ENCODE measurements at places on chromosomes 4 and X. TPM values are rescaled to one million over a fixed set of nuclear protein-coding genes. Genes with fewer than 3 reads are reported as not detected.

CT45A10 gene
- not detected for total RNA-seq

DNA sequence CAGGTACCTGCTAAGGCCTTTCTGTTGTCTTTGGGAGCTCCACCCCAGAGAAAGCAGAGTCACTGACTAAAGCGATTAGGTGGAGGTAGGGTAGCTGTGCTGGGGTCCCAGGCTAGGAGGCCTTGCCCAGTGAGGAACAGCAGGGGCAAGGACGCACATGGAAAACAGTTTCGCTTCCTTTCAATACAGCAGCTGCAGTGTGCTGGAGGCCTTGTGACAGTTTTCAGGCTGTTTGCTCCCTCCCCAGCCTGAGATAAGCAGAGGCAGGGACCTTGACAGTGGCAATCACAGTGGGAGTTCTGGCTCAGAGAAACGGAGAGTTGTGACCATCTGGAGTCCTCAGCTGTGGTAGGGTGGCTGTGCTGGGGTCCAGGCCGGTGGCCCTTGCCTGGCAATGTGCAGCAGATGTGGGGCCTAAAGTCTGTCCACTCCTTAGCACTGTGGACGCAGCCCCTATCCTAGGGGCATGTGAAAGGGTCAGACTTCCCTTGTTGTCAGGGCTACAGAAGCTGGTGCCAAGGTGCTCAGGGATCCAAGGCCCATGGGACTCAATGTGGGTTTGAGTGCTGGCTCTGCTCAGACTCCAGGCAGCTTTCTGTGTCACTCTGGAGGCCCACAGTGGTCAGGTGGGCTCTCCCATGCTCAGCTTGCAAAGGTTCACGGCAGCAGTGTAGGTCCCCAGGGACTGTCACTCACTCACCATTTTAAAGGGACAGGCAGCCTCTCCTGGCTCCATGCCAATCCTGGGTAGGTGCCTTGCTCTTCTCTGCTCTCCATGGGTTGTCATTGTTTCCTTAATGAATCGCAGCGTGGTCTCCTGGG is 534.9 kb upstream of the FMR1 start:
- no peak for DNase-seq

TMEM255A gene
- 1.4 TPM for total RNA-seq

DNA sequence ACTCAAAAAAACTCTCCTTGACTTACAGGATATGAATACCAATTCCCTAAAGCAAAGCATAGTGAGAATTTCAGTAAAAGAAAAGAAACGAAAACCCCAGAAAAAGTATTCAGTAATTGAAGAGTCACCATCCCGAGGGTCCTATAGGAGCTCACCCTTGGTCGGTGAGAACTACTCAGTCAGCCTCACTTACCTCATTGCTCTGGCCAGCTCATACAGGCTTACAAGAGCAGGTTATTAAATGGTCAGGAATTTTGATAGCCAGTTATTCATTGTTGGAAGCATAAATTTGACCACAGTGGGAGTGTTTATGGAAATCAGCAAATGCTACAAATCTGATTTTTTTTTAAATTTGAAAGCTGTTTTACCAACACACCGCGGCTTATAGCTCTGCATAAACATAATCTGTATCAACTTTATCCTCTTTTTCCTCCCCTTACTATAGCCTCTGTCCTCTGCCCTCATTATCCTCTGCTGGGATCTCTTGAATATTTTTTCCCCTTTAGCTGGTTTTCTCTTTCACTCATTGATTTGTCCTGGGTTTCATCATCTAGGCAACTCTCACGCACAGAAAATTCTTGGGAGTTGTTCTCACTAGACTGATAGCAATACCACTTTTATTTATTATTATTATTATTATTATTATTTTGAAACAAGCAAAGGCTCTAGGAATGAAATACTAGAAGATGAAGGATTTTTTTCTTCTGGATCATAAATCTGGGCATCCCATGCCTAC is 11.0 kb upstream of the CXCL2 start:
- DNase-seq: no peak

GRCh38 chrX:39645178-39645895 is 452.4 kb downstream of the BCOR start:
- DNase-seq: no peak

- DNase-seq: peak; percentile 5
These were observed 16.2 kb downstream of the BOD1L1 start for GRCh38 chr4:13611283-13611842.

DNA sequence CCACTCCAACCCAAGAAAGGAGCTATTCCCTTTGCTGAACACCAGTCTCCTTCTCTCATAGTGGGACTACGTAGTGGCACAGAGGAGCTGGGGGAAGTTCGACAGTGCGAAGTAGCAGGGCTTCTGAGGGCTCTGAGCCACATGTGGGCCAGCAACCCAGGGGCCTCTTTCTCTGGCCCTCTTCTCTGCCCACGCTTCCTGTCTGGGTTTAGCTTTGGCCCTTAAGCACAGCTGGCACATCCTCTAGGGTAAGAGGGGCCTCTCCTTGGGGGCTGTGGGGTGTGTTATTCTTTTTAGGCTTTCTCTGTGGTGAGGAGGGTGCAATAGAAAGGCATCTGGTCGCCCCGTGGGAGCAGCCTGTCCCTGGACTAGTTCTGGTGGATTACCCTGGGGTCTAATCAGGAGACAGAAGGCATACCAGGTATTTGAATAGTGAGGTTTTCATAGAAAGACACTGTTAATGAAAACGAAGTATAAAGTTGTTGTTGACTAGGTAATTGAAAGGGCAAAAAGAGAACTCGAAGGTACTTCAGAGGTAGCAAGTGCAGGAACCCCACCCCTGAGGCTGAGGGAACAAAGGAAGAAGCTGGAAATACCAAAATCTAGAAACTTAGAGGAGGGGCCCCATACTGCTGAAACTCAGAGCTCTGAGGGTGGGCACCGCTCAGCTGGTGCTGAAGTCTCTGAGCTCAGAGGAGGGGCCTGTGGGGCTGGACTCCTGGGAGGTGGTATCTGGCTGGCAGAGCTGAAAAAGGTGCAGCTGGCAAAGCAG is 151.9 kb upstream of the RPS6KA3 start:
- DNase-seq: no peak

Measured in occipital lobe (tissue), 3 donors.